A172 (cell line): ENCODE measurements at places on chromosomes 1 and 21. TPM values are rescaled to one million over a fixed set of nuclear protein-coding genes. Genes with fewer than 3 reads are reported as not detected.

GRCh38 chr21:46100020-46100419 is 2.1 kb downstream of the COL6A2 start:
- no peak for DNase-seq

GRCh38 chr1:154777781-154778180 is 92.3 kb downstream of the KCNN3 start:
- DNase-seq: no peak

GRCh38 chr21:16194095-16194787 is 464.5 kb downstream of the USP25 start:
- DNase-seq: peak; percentile 75

DNA sequence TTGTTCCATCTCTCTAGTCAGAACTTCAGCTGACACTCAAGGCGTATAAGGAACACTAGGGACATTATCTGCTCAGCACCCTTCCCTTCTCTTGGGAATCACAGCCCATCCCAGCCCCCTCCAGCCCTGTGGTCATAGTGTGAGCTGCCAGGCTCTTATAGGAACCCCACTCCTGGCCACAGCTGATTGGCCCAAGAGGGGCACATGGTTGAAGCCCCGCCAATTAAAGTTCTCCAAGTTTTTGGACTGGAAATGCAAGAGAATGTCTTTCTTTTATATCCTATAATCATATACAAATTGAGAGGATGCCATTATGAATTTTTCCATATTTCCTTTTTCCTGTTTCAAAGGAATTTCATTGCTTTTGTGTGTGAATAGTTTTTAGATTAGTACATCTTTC is 40.7 kb downstream of the FOXO6 start:
- DNase-seq: no peak

- DNase-seq: peak; percentile 40
Measured at GRCh38 chr1:11787251-11787803, 18.4 kb downstream of the MTHFR start.

DNA sequence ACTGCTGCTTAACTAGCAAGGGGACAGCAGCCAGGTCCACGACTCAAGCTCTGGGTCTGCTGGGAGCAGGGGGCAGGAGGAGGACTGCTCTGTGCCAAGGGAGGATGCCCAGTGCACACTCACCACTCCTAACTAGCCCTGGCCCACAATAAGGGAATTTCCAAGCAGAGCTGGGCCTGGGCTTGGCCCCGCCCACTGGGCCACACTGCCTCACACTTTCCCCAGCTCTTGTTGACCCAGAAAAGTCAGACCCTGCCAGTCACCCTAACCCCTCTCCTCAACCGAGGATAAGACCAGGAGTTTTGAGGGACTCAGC is 18.7 kb downstream of the SLC9A1 start:
- no peak for DNase-seq

DNA sequence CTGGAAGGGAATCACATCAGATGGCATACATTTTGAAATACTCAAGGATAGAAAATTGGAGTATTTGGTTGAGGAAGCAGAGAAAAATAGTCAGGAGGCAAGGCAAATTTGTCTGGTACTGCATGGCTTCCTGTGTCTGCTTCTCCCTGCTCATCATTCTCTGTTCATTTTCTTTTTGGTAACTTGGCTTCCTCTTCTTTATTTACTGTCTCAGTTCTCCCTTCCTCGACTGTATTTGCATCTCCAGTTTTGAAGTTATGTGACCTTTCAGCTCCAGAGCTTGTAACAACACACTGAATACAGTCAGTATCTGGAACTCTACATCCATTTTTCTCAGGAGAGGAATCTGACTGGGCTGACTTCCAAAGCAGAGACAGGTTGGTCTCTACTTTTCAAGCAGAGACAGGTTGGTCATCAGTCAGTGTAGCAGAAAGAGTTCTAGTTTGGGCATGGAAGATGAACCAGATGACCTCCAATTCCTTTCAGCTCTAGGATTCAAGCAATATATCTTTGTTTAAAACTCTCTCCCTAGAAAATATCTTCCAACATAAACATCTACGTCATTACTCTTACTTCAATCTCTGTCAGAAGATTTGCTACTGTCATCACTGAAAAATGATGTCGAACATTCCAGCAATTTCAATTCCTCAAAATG is 571.2 kb downstream of the ADGRL2 start:
- no peak for DNase-seq

- no peak for DNase-seq
Measured at GRCh38 chr1:56508523-56508983, 70.8 kb downstream of the PLPP3 start.

- DNase-seq: peak; percentile 59
Measured at GRCh38 chr21:44878053-44878982, 4.8 kb upstream of the PTTG1IP start.

GRCh38 chr1:90879281-90879680 is 142.6 kb downstream of the ZNF644 start:
- DNase-seq: peak; percentile 2

DNA sequence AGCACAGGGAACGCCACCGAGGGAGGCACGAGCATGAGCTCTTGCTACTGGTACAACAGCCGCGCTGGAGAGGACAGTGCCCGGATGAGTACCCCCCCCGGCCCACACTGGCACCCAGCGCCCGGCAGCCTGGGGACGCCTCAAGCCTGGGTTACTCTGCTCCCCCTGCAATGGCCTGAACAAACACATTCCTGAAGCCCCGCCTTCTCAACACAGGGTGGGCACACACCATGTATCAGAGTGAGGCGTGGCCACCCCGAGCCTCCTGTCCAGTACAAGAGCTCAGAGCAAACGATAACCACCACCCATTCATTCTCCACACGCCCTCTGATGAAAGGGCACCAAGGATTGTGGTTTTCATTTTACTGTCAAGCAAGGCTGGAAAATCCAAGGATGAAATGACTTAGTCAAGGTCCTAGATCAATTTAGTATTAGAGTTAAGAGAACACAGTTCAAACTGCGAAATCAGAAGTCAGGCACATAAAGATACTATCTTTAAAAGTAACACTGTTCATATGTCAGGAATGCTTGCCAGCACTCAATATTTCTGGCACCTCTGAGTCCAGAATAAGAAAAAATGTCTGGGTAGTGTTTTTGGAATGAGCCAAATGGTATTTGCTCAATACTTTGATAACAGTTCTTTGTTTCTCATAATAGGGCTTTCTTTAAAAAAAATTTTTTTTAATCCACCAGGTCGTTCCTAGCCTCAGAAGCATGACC is 22.0 kb downstream of the UBE2G2 start:
- no peak for DNase-seq

DNA sequence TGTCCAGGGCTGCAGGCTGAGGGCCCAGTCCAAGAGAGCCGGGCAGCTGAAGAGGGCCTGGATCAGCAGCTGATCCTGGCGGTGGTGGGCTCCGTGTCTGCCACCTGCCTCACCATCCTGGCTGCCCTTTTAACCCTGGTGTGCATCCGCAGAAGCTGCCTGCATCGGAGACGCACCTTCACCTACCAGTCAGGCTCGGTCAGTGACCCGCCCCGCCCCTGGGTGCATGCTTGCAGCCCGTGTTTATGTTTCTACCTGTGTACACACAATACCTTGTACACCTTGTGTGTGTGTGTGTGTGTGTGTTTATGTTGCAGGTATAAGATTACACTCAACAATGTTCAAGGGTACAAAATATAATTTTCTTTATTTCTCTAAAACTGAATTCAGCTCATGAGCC is 13.0 kb downstream of the TIE1 start:
- DNase-seq: no peak

DNA sequence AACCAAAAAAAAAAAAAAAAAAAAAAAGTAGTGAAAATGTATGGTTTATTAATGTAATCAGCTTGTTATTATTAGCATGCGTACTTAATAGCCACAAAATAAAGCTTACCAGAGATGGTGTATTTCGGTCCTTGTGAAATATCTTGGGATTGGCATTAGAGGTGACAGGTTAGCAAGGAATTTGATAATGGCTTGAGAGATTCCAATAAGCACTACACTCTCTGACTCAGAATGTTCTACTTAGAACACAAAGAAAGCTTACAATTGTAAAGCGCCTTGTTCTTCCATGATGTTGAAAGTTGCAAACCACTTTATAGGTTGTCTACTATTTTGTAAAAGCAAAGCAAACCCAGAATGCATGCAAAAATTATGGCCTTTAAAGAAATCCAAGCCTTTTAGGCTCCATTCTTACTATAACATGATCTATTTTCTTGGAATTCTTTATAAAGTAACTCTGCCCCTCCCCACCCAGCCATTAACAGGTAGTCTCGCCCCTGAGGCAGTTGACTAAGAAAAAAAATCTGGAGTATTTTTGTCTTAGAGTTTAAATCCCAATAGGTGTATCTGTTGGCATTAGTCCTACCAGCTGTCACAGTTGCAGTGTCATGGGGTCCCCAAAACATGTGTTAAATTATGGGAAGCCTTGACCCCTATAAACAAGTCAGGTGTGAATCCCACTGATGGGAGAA is 129.2 kb downstream of the DHRS3 start:
- DNase-seq: no peak

DNA sequence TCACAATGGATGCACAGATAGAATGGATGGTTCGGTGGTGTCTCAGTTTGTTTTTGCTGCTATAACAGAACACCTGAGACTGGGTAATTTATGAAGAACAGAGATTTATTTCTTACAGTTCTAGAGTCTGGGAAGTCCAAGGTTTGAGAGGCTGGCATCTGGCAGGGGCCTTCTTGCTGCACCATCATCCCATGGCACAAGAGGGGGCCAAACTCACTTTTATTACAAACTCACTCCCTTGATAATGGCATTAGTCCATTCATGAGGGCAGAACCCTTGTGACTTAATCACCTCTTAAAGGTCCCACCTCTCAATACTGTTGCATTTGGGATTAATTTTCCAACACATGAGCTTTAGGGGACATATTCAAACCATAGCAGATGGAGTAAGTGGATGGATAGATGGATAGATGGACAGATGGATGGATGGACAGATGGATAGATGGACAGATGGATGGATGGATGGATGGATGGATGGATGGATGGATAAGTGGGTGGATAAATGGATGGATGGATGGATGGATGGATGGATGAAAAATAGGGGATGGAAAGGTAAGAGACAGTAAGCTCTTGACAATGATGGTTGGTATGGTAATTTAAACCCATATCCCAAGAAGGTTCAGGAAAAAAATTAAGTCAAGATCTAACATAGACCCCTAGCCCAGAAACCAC is 16.5 kb downstream of the CAMK2N1 start:
- DNase-seq: no peak

GRCh38 chr1:55146781-55147180 is 68.4 kb downstream of the USP24 start:
- DNase-seq: no peak

DNA sequence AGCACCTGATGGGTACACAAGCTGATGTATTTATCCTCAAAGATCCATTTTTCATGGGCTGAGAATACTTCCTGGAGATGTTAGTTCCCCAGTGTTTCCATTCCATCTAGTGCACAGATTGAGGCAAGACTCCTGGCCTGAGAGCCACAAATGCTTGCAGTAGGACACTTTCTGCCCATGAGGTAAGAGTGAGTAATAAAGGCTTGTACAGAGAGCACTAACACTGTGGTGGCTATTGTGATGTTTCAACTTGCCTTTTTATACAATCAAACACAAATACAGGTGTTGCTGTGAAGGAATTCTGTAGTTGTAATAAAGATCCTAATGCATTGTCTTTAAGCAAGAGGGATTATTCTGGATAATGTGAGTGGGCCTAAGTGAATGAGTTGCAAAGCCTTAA is 186.1 kb upstream of the ADAMTS5 start:
- DNase-seq: no peak

- peak; percentile 37 for DNase-seq
Measured at GRCh38 chr1:230458509-230458908, 32.4 kb upstream of the PGBD5 start.

DNA sequence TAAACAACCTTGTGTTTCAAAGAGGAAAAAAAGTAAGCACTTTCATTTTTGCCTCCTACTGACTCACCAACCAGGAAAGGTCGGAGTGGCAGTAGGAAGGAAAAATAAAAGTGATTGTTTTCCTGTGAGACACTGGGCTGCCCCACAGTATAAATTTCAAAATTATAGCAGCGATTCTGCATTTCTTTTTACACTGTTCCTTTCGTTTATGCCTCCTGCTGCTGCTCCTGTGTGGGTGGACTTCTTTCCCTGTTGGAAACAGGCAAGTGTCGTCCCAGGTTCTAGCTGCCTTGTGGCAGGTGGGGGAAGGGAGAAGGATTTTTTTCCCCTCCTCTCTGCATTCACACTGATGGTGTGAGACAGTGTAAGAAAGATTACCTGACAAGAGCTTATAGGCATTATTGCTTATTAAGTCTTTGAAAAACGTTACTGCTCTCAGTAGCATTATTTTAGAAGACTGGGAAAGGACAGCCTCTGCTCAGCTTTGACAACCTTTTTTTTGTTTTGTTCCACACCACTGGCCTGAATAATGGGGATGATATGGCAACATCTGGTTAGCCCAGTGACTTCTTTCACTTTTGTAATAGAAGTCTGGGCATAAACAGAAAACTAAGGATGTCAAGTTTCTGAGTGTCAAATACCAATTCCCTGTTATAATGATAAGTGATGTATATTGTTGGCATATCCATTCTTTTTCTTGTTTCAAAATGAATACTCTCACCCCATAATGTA is 77.9 kb downstream of the NEK7 start:
- DNase-seq: peak; percentile 55

GRCh38 chr1:1437904-1438376 is 2.5 kb downstream of the VWA1 start:
- DNase-seq: peak; percentile 32

DNA sequence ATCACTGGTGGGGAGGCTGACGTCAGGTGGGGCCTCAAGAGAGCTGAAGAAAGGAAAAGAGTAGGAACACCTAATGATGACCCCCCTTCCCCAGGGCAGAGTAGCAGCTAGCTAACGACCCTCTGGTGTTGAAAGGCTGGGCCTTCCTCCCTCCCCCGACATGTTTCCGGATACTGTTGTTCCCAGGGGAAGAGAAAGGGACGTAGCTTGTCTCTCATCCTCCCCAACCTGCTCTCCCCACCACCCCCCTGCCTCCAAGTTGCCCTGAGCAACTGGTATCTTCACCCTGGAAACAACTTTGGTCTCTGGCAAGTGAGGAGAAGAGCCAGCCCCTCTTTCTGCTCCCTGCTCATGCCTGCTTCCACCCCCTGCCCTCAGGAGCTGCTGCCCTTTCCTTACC is 2.4 kb downstream of the SEMA6C start:
- no peak for DNase-seq

WNT4 gene
- 0.03 TPM in 1 of 2 replicates, not detected in the other for total RNA-seq

TNFRSF18 gene
- not detected in 2 replicates for total RNA-seq

SPAG17 gene
- 0.05 and 0.12 TPM in 2 replicates for total RNA-seq

MAN1C1 gene
- total RNA-seq: 0.67 and 1.5 TPM in 2 replicates

MYBPH gene
- 0.36 and 0.38 TPM in 2 replicates for total RNA-seq

AMY1A gene
- not detected in 2 replicates for total RNA-seq

OR2T29 gene
- total RNA-seq: not detected in 2 replicates

RHEX gene
- total RNA-seq: not detected in 2 replicates

SLC2A5 gene
- total RNA-seq: not detected in 2 replicates

HTR1D gene
- 4.4 and 4.6 TPM in 2 replicates for total RNA-seq
